ENCODE measurements at places on chromosomes 1 and 21.

DNA sequence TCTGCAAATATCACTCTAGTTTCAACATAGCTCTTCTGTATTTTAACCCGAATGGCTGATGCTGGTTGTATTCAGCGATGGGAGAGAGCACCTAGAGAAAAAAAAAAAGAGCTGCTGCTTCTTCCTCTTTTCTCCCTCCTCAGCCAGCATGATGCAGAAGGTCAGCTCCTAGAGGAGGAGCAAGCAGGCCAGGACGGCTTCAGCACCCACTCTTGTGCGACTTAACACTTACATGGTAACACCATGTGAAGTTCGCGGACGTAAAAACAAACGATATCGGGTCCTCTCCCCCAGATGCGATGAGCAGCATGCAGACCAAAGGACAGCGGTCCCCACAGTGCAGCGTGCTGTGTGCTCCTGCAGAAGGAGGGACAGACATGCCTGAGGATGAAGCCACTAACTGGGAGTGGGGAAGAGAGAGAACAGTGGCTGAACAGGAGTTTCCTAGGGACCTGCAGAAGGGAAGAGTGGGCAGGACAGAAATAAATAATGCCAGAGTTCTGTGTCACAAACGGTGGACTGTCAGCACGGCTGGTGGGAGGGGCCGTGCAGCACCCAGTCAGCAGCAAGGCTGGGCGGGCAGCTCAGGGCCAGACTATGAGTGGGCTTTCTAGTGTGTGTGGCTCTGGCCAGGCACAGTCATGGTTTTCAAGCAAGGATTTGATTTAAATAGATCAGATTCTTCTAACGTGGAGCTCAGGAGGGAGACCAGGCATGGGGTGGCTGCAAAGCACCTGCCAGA, 11.4 kb upstream of the B3GALT5 start:
- no peak for DNase-seq

DNA sequence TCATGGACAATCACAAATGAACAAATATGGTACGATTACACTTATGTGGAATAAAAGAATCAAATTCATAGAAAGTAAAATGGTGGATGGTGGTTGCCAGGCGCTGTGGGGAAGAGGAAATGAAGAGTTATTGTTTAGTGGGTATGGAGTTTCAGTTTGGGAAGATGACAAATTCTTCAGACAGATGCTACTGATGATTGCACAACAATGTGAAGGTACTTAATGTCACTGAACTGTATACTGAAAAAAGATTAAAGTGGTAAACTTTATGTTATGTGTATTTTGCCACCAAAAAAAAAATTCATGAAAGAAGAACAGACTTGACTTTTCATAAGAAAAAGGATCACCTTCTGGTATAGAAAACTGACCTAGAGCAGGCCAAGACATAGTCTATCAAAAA, 745.6 kb upstream of the CXADR start:
- no peak for DNase-seq

- no peak for DNase-seq
Observed at GRCh38 chr1:32898958-32899357, 2.2 kb downstream of the TMEM54 start.

GRCh38 chr1:45753248-45754037, 3.0 kb upstream of the IPP start:
- no peak for DNase-seq

DNA sequence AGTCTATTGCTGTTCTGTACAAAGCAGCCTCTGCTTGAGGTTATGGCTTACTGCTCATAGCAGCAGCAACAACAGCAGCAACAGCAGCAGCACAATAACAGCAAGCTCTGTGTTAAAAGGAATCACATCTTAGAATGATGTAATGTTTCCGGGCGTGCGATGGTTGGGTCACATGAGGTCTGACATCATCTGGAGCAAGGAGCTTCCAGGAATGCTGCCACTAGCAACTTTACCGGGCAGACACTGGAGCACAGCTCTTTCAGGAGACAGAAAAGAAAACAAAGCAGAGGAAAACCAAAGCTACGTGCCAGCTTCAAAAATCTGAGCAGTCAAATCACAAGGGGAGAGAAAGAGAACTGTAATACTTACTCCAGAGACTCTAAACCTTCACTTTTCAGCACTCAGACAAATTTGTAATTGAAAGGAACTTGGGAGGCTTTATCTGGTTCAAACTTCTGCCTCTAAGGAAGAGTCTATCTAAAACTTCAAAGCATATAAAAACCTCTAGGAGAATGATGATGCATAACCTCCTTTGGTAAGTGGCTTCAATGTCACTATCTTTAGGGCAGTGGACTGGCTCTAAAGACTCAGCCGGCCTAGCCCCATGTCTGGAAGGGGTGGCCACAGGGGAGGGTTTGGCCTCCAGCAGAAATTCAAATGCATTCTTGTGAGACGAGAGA, 28.3 kb upstream of the RAB3GAP2 start:
- DNase-seq, result no peak

DNA sequence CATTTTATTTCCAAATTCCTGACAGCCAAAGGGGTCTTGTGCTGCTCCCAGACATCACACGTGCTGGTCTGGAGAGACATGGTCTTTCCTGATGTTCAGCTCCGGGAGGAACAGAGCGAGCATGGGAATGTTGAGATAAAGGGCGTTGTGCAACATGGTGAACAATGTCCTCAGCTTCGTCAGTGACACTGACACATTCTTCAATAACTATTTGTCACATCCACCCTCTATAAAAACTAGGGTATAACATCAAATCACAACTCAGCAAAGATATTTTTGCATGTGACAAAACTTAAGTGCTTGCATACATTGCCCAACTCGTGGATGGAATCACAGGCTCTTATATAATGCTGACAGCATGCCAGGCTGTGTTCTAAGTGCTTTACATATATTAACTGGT, 42.4 kb upstream of the GRHL3 start:
- no peak for DNase-seq

GRCh38 chr1:43625063-43625780, 24.7 kb upstream of the KDM4A start:
- DNase-seq, result no peak

DNA sequence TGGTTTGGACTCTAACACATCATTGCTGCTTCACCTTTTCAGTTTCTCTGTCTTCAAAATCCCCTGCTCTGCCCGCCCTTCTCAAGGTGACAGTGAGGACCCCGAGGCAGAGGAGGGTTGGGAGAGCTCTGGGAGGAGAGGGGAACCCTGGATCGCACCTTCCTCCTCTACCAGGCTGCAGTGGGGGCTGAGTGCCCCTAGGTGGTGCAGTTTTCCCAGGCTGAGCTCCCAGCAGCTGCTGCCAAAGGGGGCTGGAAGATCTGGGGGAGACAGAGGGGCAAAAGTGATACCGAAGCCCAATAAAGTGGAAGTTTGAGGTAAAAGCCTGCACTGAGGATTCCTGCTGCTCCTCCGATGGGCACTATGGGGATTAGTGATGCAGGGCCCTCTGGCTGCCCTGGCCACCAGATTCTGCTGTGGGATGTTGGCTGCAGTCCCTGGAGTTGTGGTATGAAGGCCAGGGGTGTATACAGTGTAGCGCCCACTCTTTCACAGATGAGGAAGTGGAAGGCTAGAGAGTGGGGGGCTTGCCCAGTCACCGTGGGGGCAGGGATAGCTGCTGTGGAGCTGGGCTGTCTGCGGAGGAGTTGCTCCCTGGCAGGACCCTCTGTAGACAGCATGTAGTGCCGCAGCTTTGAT, 40.7 kb upstream of the SCMH1 start:
- DNase-seq, result peak; percentile 13

Measured in naive thymus-derived CD8-positive, alpha-beta T cell (primary cell).